ENCODE measurements at places on chromosomes 7 and 10.
A peak's percentile ranks its signal among the peaks of the same experiment; 100 is the strongest.

- no peaks in the 10 kb centered on the region for H3K36me3 ChIP-seq
- no peak overlapping the region for H3K27ac ChIP-seq
- DNase-seq = no peak
- peaks cover 2% of the 10 kb centered on the region for H3K27me3 ChIP-seq
- H3K4me3 ChIP-seq = no peak overlapping the region
Observed at GRCh38 chr7:44945479-44945878, 33.3 kb downstream of the MYO1G start.

GRCh38 chr10:119715628-119716505 is 10.0 kb upstream of the INPP5F start:
- no peak for DNase-seq
- H3K36me3 ChIP-seq = no peaks in the 10 kb centered on the region
- no peak overlapping the region for H3K27ac ChIP-seq
- H3K4me1 ChIP-seq = no peaks in the 10 kb centered on the region

DNA sequence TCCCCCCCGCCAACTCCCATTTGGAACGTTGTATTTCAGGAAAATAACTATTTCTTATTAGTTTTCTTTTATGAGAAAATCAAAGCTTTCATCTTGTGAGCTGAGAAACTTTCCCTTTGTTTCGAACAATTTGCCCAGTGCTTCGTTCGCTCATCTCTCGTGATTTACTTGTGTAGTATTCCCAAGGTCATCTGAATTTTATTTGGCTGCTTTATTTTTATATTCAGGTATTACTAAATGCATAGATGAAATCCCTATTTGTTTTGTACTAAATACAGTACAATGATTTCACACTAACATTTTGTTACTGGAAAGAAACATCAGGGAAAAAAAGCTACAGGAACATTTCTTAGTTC is 12.0 kb upstream of the EBLN1 start:
- H3K4me1 ChIP-seq = peaks cover 3% of the 10 kb centered on the region
- H3K4me3 ChIP-seq = peak overlapping the region; percentile 69
- H3K36me3 ChIP-seq = no peaks in the 10 kb centered on the region

DNA sequence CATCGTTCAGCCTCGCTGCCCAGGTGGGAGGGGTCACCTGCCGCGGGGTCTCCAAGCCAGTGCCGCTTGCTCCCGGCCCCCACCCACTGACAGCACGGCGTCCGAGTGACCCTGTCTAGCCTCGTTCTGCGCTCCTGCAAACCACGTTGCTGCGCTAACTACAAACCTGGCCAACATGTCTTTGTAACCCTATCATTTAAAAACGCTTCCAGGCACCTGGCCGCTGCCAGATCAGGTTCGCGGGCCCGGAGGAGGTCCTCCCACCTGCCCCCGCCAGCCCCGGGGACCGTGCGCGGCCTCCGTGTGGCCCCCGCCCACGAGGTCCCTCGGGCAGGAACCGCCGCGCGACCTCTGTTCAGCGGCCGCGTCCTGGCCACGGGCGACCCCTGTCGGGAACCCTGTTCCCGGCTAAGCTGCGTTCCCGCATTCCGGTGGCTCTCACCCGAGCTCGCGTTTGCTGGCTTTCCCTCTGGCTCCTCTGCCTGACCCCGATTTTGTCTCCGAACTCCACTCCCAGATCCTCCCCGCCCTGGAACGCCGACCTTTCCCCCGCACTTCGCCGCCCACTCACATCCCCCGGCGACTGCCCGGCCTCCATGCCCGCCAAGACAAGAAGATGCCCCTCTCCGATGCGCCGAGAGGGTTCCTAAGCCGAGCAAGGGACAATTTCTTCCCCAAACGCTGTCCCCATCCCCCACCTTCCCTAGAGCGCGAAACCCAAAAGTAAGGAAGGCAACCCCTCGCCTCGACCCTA is 2.4 kb downstream of the SFMBT2 start:
- peaks cover 2% of the 10 kb centered on the region for H3K36me3 ChIP-seq
- H3K27me3 ChIP-seq = peaks cover 13% of the 10 kb centered on the region
- peaks cover 48% of the 10 kb centered on the region for H3K4me1 ChIP-seq

Data from natural killer cell (primary cell).